Activated CD4-positive, alpha-beta memory T cell treated with anti-CD3 and anti-CD28 coated beads for 36 hours (primary cell): ENCODE measurements at places on chromosomes 13 and 19. TPM values are rescaled to one million over a fixed set of nuclear protein-coding genes. Genes with fewer than 3 reads are reported as not detected.

DNA sequence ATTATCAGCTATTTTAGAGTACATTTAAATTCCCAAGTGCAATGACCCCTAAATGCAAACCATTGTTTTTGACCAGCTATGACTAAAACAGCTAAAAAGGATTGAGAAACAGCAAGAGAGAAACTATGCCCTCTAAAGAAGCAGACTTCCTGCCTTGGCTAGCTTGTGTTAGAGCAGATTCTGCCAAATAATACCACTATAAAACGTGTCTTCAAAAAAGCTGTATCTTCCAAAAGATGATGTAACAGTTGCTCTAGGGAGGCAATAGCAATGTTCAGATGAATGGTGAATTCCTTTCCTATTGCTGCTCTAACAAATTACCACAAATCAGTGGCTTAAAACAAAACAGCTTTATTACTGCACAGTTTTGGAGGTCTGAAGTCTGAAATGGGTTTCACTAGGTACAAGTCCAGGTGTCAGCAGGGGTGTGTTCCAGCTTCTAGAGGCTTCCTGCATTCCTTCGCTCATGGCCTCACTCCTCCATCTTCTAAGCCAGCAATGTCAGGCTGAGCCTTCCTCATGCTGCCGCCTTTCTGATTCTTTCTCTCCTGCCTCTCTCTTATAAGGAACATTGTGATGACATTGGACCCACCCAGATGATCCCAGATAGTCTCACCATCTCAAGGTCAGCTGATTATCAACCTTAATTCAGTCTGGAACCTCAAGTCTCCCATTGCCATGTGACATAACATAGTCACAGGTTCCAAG is 84.5 kb downstream of the LRRC63 start:
- no peak for DNase-seq
- no peaks in the 10 kb centered on the region for H3K27me3 ChIP-seq
- peak overlapping the region; percentile 93 for H3K27ac ChIP-seq
- H3K36me3 ChIP-seq: peaks cover 1% of the 10 kb centered on the region
- peaks cover 50% of the 10 kb centered on the region for H3K4me1 ChIP-seq

DNA sequence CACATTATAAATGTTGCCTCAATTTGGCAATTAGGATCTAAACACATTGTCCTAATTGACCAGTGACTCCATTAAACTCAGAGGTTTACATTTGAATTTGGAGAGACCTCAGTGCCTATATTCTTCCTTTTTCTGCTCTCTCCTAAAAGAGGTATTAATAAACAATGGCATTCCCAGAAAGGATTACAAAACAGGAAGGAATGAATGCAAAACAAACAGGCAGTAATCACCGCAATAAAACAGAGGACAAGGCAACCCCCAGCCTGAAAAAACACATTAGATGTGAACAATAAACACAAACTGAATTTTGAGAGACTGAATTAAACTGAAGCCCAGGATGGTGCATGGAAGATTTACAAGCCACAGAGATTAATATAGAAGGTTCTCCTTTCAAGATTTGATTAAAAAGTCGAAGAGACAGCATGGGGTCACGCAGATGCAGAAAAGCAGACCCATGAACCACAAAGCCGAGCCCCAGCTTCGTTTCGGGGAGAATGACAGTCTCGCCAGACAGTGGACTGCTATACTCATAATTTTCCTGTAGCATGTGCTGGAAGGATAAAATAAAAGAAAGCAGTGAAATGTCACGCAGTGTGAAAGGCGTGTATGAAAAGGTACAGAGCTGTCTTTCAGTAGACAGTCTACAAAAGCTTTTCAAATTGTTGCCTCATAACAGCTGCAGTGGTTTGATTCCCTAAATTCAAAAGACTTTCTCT is 503.0 kb downstream of the LIG4 start:
- no peak overlapping the region for H3K4me3 ChIP-seq
- DNase-seq: no peak
- H3K4me1 ChIP-seq: no peaks in the 10 kb centered on the region
- H3K27ac ChIP-seq: no peak overlapping the region
- no peaks in the 10 kb centered on the region for H3K36me3 ChIP-seq

The LRRC63 gene
- total RNA-seq: 0.63 TPM

DNA sequence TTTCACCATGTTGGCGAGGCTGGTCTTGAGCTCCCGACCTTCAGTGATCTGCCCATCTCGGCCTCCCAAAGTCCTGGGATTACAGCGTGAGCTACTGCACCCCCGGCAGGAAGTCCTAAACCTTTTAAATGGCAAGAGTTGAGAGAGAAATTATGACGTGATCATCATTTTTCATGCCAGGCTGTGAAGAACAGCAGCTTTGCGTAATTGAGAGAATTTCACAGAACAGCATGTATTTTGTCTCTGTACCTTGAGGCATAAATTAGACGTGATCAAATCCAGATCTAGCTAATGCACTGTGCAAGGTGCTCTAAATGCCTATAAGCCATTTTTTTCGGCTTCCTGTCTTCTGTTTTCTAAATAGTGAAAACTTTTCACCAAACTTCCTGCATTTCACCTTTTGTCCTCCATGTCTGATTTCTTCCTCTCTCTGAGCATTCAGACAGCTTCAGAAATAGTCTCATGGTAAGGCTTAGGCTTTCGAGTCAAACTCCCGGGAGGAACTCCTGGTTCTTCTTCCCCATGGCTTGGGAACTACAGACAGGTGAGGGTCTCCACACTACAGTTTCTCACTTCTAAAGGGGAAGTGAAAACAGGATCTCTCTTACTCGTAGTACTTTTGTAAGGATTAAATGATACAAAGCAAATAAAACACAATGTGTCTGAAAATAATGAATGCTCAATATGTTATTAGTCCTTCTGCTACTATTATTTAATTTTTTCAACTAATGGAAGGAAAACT is 51.0 kb downstream of the WDFY2 start:
- no peak for DNase-seq
- H3K27ac ChIP-seq: peak overlapping the region; percentile 33
- H3K4me1 ChIP-seq: peaks cover 40% of the 10 kb centered on the region
- no peak overlapping the region for H3K4me3 ChIP-seq
- no peaks in the 10 kb centered on the region for H3K27me3 ChIP-seq
- H3K36me3 ChIP-seq: no peaks in the 10 kb centered on the region

The CLEC17A gene
- 0.85 TPM for total RNA-seq

The KCNRG gene
- total RNA-seq: not detected

The IGFL3 gene
- total RNA-seq: not detected

DNA sequence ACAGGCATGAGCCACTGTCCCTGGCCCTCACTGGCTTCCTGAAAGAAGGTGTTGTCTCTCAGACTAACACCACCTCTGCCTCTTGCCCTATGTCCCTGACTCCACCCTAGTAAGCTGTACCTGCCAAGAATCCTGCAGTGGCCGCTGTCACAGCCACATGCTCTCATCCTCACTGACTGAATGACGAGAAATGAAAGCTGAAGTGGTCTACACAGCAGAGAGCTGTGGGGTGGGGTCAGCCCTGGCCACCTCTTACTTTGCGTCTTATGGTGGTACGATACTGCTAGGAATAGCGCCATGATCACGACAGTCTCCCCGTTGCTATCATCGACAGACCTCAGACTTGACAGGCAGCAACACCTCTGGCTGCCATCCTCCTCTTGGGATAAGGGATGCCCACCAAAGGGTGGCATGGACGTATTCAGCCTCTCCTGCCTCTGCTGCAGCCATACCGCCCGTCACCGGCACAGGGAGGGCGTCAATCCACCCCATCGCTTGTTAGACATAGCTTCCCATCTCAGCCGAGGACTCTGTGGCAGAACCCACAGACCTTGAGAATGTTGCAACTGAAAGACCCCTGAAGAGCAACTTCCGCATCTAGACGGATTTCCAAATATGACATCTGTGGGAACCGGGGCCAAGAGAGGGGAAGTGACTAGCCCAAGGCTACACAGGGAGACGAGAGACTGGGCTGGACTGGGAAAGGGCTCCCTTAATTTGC is 809 bp downstream of the MYO1F start:
- peak overlapping the region; percentile 90 for H3K4me3 ChIP-seq
- H3K27me3 ChIP-seq: peaks cover 2% of the 10 kb centered on the region
- DNase-seq: peak; percentile 51
- peak overlapping the region; percentile 89 for H3K27ac ChIP-seq
- H3K4me1 ChIP-seq: peaks cover 63% of the 10 kb centered on the region

DNA sequence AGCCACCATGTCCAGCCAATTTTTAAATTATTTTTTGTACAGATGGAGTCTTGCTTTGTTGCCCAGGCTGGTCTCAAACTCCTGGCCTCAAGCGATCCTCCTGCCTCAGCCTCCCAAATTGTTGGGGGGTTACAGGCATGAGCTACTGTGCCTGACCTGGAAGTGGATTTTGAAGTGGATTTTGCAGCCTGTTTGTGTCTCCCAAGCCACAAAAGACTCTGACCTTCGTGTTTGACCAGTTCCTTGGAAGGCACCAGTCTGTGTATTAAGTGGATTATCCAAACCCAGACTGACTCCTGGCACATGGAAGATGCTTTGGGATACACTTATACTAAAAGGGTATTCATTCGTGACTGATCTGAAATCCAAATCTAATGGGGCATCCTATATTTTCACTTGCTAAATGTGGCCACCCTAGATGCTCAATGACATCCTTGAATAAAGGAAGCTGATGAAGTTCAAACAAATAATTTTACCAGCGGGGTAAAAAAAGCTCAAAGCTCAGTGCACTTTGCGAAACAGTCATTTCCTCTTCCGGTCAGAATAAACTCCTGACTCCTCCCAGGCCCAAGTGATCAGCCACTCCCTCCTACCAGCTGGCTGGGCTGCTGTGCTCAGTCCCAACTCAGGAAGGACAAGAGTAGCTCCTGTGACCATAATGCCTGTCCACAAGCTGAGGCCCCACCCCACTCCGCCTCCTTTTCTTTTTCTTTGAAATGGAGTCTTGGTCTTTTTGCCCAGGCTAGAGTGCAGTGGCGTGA is 32.6 kb upstream of the GATAD2A start:
- H3K27ac ChIP-seq: peak overlapping the region; percentile 93
- H3K4me1 ChIP-seq: peaks cover 6% of the 10 kb centered on the region
- H3K4me3 ChIP-seq: peak overlapping the region; percentile 59
- H3K27me3 ChIP-seq: no peaks in the 10 kb centered on the region
- H3K36me3 ChIP-seq: no peaks in the 10 kb centered on the region
